CD8-positive, alpha-beta memory T cell (primary cell): ENCODE measurements at places on chromosomes 7 and 10. TPM values are rescaled to one million over a fixed set of nuclear protein-coding genes. Genes with fewer than 3 reads are reported as not detected.

- H3K27me3 ChIP-seq, result no peaks in the 10 kb centered on the region
- H3K4me3 ChIP-seq, result no peak overlapping the region
- H3K27ac ChIP-seq, result no peak overlapping the region
Measured at GRCh38 chr10:97937928-97938327, 88.3 kb downstream of the GOLGA7B start.

DNA sequence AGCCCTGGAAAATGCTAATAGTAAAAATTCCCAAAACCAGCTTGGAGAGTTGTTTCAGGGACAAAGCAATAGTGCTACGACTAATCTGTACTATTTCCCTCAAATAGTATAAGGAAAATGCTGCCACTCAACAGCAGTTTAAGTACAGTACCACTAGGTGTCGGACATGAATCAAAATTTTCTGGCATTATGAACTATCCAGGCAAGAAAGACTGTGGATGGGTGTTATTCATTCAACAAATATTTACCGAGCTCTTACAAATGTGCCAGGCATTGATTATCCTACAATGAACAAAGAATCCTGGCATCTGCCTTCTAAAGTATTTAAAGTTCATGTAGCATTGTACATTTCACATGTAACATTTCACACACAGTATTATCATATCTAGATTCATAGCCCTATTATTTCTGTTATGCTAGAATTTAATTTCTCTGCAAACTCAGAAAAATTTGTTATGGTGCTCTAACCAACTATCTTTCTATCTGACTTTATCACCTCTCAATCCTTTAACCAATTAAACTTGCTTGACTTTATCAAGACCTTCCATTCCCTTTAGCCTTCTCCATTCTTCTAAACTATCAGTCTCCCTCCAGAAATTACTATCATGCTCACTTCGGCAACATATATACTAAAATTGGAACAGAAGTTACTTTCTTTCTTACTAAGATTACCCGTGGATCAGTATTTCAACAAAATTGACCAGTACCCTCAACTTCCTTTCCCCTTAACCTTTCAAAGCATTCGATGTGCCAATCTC lies 80.6 kb downstream of the ARHGAP21 start:
- H3K36me3 ChIP-seq, result no peaks in the 10 kb centered on the region
- H3K27me3 ChIP-seq, result no peaks in the 10 kb centered on the region
- H3K27ac ChIP-seq, result no peak overlapping the region
- H3K4me1 ChIP-seq, result peaks cover 6% of the 10 kb centered on the region
- H3K4me3 ChIP-seq, result no peak overlapping the region

DNA sequence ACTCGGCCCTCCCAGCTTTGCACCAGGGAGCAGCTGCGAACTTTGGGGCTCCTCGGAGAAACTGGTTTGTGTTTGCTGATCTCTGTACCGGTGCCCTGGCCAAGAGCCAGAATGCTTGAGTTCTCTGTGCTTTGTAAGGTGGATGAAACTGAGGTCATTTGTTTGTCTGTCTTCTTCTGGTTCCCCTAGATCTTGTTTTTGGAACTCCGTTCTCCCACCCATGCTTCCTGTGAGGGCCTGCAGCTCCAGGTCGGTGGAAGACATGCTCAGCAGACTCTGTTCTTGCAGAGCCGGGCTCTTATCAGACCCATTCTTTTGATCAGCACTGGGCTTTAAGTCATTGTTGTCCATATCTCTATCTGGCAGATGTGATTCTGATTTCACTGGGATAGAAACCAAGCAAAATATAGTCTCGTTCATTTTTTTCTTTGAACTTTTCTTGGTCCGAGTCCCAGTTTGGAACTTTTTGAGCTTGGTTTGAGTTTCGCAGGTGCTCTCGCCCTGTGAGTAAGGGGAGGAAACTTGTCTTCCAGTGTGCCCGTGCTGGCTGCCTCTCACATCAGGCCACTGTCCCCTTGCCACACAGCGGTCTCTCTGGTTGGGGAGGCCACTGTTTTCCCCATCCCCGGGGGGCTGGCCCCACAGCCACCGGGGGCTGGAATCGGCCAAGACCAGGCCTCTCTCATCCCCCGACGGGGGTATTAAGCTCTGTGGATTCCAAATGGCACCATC lies 31.2 kb downstream of the JCAD start:
- H3K4me3 ChIP-seq, result peak overlapping the region; percentile 61
- no peak overlapping the region for H3K27ac ChIP-seq
- peaks cover 31% of the 10 kb centered on the region for H3K27me3 ChIP-seq
- DNase-seq, result no peak
- peaks cover 38% of the 10 kb centered on the region for H3K4me1 ChIP-seq

- no peaks in the 10 kb centered on the region for H3K36me3 ChIP-seq
- DNase-seq, result no peak
- H3K27ac ChIP-seq, result no peak overlapping the region
- H3K4me1 ChIP-seq, result no peaks in the 10 kb centered on the region
- H3K27me3 ChIP-seq, result no peaks in the 10 kb centered on the region
Measured at GRCh38 chr10:78470267-78471103, 436.8 kb downstream of the RPS24 start.

GRCh38 chr7:131950758-131951157 lies 394.3 kb upstream of the PODXL start:
- no peak overlapping the region for H3K27ac ChIP-seq
- H3K36me3 ChIP-seq, result no peaks in the 10 kb centered on the region
- H3K4me3 ChIP-seq, result no peak overlapping the region
- no peaks in the 10 kb centered on the region for H3K27me3 ChIP-seq
- DNase-seq, result no peak

- H3K36me3 ChIP-seq, result no peaks in the 10 kb centered on the region
- no peak overlapping the region for H3K27ac ChIP-seq
- no peaks in the 10 kb centered on the region for H3K27me3 ChIP-seq
- no peak overlapping the region for H3K4me3 ChIP-seq
- no peaks in the 10 kb centered on the region for H3K4me1 ChIP-seq
- no peak for DNase-seq
Measured at GRCh38 chr10:120575411-120575810, 118.4 kb downstream of the PLPP4 start.

DNA sequence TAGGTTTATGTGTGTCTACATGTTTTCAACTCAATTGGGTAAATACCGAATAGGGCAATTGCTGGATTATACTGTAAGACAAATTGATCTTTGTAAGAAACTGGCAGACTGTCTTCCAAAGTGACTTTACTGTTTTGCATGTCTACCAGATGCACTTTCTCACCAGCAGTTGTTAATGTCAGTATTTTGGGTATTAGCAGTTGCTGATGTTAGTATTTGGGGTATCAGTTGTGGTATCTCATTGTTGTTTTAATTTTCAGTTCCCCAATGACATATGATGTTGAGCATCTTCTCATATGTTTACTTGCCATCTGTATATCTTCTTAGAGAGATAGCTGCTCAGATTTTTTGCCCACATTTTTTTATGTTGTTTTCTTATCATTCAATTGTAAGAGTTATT lies 10.6 kb downstream of the PDE6C start:
- no peaks in the 10 kb centered on the region for H3K27me3 ChIP-seq
- H3K4me1 ChIP-seq, result no peaks in the 10 kb centered on the region
- no peaks in the 10 kb centered on the region for H3K36me3 ChIP-seq
- H3K27ac ChIP-seq, result no peak overlapping the region
- H3K4me3 ChIP-seq, result no peak overlapping the region

GRCh38 chr10:119455609-119456434 lies 86.7 kb downstream of the RGS10 start:
- H3K36me3 ChIP-seq, result no peaks in the 10 kb centered on the region
- no peak overlapping the region for H3K4me3 ChIP-seq
- no peaks in the 10 kb centered on the region for H3K27me3 ChIP-seq
- DNase-seq, result no peak
- H3K27ac ChIP-seq, result no peak overlapping the region

DNA sequence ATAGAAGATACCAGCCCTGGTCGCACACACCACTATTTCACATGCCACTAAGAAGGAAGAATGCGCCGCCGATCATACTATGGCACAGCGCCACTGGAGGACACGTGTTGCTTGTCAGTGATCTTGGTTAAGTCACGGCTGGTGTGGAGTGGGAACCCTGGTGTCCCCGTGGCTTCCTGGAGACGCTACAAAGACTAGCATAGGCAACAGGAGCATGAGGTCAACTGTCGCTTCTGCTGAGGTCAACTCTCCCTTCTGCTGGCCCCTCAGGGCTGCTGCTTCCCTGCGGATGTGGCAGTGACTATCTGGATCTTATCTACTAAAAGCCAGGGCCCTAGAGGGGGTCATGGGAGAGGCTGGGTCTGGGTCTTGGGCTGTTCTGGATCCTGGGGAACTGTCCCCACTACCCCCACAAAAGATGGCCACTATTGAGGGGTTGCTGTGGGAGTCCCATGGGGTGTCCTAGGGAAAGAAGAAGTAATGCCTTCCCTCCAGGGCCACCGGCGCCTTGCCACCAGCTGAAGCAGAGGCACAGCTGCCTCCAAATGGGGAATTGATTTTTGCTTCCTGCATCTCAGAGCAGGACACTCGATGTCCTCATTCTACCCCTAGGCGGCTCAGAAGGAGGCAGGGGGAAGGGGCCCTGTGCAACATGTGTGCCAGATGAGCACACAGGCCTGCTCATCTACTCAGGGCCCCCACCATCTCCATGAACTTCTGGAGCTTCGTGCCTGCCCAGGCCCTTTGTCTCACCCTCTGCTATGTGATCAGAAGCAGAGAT lies 76.6 kb upstream of the PPIF start:
- DNase-seq, result no peak
- no peak overlapping the region for H3K27ac ChIP-seq
- no peaks in the 10 kb centered on the region for H3K27me3 ChIP-seq
- peaks cover 24% of the 10 kb centered on the region for H3K4me1 ChIP-seq
- H3K4me3 ChIP-seq, result no peak overlapping the region

DNA sequence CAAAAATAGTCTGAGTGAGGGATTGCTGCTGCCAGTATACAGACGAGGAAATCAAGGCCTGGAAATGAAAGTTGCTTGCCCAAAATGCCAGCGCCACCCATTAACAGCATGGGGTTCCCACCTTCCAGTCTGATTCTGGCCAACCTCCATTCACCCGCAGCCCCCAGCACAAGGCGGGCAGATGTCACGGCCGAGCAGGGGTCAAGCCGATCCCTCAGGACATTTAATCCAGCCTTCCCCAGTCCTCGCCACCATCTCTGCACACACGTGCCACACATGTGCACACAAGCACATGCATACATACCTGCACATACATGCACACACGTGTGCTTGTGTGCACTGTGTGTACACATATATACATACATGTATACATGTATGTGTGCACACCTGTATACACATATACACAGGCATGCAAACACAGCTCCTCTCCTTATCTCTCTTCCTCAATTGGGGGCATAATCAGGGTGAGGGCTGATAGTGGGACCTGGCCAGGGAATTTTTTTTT lies 122.9 kb downstream of the GRID1 start:
- H3K36me3 ChIP-seq, result no peaks in the 10 kb centered on the region
- no peak for DNase-seq

DNA sequence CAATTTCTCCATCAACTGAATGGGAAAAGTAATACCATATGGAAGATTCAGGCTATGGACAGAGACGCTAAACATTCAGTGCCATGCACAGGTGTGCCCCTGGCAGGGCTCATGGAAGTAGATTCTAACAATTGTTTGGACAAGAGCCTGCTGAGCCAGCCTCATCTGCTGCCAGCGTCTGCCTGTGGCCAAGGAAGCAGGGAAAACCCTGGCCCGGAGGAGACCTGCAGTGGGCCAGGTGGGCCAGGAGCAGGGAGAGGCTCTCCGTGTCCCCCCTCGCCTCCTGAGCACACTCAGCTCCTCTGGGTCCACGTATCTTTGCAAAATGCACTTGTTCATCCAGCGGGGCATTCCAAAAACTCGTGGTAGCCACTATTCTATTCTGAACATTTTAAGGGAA lies 130.1 kb downstream of the TCERG1L start:
- no peak overlapping the region for H3K4me3 ChIP-seq
- no peak for DNase-seq
- H3K36me3 ChIP-seq, result no peaks in the 10 kb centered on the region
- H3K4me1 ChIP-seq, result no peaks in the 10 kb centered on the region

DNA sequence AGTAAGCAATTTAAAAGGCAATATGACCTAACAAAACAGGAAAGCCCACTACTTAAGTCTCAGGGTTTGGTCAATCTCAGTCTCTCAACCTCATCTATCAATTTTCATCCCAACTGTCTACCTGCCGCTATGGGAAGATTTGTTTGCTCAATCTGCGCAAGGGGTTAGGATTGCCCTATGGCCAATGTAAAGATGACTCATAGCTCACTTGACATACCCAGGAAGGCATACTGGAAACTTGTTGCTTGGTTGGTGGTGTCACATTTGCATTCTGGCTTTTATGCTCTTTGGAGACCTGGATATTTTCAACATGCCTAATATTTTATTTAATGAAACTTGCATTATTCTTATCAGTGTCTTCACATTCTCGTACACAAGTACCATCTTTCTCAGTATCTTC lies 78.1 kb upstream of the TMEM196 start:
- no peak overlapping the region for H3K27ac ChIP-seq

DNA sequence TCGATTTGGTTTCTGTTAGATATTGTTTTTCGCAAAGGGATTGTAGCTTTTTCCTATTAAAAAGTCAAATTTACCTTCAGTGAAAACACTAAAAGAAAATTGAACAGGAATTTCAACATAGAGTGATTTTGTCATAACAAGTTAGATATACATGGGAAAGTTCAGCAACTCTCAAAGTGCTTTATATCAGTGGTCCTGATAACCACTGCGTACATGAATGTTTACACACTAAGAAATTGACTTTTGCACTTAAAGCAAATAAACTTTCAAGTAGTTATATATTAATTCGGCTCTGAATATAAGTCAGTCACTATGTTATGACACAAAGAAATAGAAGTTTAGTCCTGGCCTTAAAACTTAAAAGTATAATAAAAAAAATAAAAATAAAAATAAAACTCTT lies 101.3 kb upstream of the DKK1 start:
- no peak for DNase-seq
- no peaks in the 10 kb centered on the region for H3K36me3 ChIP-seq
- H3K4me3 ChIP-seq, result no peak overlapping the region
- H3K4me1 ChIP-seq, result no peaks in the 10 kb centered on the region
- H3K27me3 ChIP-seq, result no peaks in the 10 kb centered on the region

DNA sequence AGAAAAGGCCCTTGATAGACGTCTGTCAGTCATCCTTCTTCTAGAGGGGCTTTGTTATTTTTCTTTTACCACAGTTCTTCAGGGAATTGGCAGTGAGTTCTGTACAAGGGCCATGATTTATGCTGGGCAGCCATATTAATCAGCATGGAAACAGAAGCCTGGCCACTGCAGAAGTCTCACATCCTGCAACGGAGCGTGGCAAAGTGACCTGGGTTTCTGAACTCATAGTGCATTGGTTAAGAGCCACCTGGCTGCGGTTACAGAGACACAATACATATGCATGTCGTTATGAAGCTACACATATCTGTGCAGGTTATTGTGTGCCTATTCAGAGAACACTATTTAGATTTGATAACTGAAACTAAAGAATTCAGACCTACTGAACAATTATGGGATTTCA lies 419.4 kb upstream of the CELF2 start:
- no peak overlapping the region for H3K27ac ChIP-seq
- no peaks in the 10 kb centered on the region for H3K27me3 ChIP-seq
- H3K4me1 ChIP-seq, result no peaks in the 10 kb centered on the region

- peaks cover 4% of the 10 kb centered on the region for H3K36me3 ChIP-seq
- no peaks in the 10 kb centered on the region for H3K4me1 ChIP-seq
- DNase-seq, result no peak
- H3K27me3 ChIP-seq, result no peaks in the 10 kb centered on the region
- H3K27ac ChIP-seq, result no peak overlapping the region
Measured at GRCh38 chr10:11338160-11338844, 273.1 kb downstream of the USP6NL start.

GRCh38 chr7:21671859-21672258 lies 129.0 kb downstream of the DNAH11 start:
- H3K4me3 ChIP-seq, result no peak overlapping the region
- H3K36me3 ChIP-seq, result no peaks in the 10 kb centered on the region
- DNase-seq, result no peak

Gene SFTPD
- not detected for total RNA-seq

Gene ZNF117
- total RNA-seq, result 3.5 TPM

Gene UROS
- total RNA-seq, result 47.2 TPM

Gene APBB1IP
- total RNA-seq, result 47.7 TPM

Gene NUTM2A
- total RNA-seq, result 0.40 TPM

Gene CPA2
- total RNA-seq, result not detected

Gene AZGP1
- total RNA-seq, result not detected

Gene CDK14
- total RNA-seq, result 0.20 TPM

Gene TMEM139
- 0.84 TPM for total RNA-seq
